ENCODE measurements at places on chromosomes 6 and 20.

GRCh38 chr6:158708239-158708638, 58.4 kb downstream of the SYTL3 start:
- no peak for DNase-seq
- peaks cover 53% of the 10 kb centered on the region for H3K36me3 ChIP-seq
- no peaks in the 10 kb centered on the region for H3K27me3 ChIP-seq

DNA sequence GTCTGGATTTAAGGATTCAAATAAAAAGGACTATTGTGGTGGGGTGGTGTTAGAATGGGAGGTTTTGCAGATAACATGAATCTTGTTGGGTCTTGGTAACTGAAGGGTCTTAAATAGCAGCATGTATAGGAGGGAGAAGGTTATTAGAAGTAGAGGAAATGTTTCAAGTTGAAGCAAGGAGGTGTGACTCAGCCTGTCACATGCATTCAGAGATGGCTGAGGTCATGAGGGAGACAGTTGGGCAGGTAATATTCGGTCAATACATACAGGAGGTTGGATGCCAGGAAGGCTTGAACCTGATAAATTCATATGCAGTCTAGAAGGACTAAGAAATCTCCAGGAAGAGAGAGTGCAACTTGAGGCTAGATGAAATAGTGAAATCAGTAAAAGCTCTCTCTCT, 6.1 kb downstream of the KLHL31 start:
- DNase-seq, result no peak
- no peak overlapping the region for H3K4me3 ChIP-seq
- H3K36me3 ChIP-seq, result no peaks in the 10 kb centered on the region
- H3K27me3 ChIP-seq, result peaks cover 7% of the 10 kb centered on the region

GRCh38 chr20:25195014-25195961, at the start of gene ENTPD6:
ENTPD6 (plus strand) TSS chr20:25195712; CDS start chr20:25206537, 10,825 bp downstream.
- H3K36me3 ChIP-seq, result no peaks in the 10 kb centered on the region
- peak within 1 kb of the TSS; percentile 85 for H3K27ac ChIP-seq
- peak; percentile 94 for DNase-seq
- peaks cover 39% of the 10 kb centered on the region for H3K4me1 ChIP-seq
- no peaks in the 10 kb centered on the region for H3K27me3 ChIP-seq

- DNase-seq, result no peak
- peaks cover 3% of the 10 kb centered on the region for H3K4me1 ChIP-seq
- peaks cover 51% of the 10 kb centered on the region for H3K36me3 ChIP-seq
- H3K27me3 ChIP-seq, result no peaks in the 10 kb centered on the region
- no peak overlapping the region for H3K4me3 ChIP-seq
Measured at GRCh38 chr6:160035693-160036330, 66.9 kb downstream of the IGF2R start.

DNA sequence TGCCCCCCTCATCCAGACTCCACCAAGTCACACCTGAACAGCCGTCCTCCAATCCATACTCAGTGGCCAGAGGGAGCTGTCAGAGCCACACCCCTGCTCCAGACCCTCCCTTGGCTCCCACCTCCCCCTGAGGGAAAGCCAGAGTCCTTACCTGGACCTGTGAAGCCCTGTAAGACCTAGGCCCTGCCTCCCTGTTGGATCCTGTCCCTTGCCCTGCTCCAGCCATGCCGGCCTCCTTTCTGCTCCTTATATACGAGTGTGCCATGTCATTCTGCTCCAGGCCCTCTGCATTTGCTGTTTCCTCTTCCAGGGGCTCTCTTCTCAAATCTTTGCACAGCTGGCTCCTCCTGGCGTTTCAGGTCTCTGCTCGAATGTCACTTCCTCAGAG, 100.3 kb upstream of the MYL9 start:
- H3K4me1 ChIP-seq, result peaks cover 2% of the 10 kb centered on the region
- H3K27ac ChIP-seq, result no peak overlapping the region
- H3K36me3 ChIP-seq, result no peaks in the 10 kb centered on the region
- H3K27me3 ChIP-seq, result no peaks in the 10 kb centered on the region
- no peak for DNase-seq

DNA sequence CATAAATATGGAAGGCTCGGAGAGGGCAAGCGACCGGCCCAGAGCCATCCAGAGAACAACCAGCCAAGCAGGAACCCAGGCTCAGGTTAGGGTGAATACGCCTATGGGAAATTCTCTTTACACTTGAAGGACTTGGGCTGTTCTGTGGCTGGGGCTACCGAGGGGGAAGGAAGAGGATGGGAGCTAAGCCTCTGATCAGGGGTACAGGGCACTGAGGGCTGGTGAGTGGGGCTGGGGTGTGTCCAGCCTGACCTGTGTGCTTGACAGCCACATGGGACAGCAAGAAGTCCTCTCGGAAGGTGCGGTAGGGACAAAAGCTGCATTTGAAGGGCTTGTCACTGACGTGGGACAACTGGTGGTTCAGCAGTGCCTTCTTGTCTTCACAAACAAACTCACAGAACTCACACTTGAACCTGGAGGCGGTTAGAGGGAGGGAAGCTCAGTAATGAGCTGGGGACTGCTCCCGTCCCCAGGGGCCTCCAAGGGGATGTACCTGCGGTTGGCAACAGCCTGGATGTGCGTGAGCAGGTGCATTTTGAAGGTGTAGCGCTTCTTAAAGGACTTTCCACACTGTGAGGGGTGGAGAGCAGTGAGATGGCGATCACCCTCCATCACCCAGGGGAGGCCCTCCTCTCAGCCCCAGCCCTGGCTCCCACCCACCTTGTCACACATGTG, 11.9 kb downstream of the ZNF335 start:
- no peak for DNase-seq
- H3K27me3 ChIP-seq, result no peaks in the 10 kb centered on the region
- peaks cover 58% of the 10 kb centered on the region for H3K36me3 ChIP-seq
- no peak overlapping the region for H3K4me3 ChIP-seq
- H3K4me1 ChIP-seq, result peaks cover 2% of the 10 kb centered on the region

- peaks cover 4% of the 10 kb centered on the region for H3K36me3 ChIP-seq
- H3K4me3 ChIP-seq, result no peak overlapping the region
- peaks cover 4% of the 10 kb centered on the region for H3K4me1 ChIP-seq
- H3K27me3 ChIP-seq, result peaks cover 2% of the 10 kb centered on the region
- DNase-seq, result no peak
Measured at GRCh38 chr6:7914311-7914710, 3.7 kb upstream of the TXNDC5 start.

GRCh38 chr20:17654649-17655285, 27.3 kb downstream of the RRBP1 start:
- peaks cover 5% of the 10 kb centered on the region for H3K4me1 ChIP-seq
- H3K27ac ChIP-seq, result no peak overlapping the region
- H3K27me3 ChIP-seq, result no peaks in the 10 kb centered on the region
- H3K4me3 ChIP-seq, result no peak overlapping the region

GRCh38 chr6:169343886-169344749, 90.5 kb upstream of the THBS2 start:
- no peaks in the 10 kb centered on the region for H3K4me1 ChIP-seq
- no peaks in the 10 kb centered on the region for H3K36me3 ChIP-seq
- no peak overlapping the region for H3K4me3 ChIP-seq
- peaks cover 3% of the 10 kb centered on the region for H3K27me3 ChIP-seq

GRCh38 chr6:139882234-139882633, 507.8 kb upstream of the CITED2 start:
- H3K27me3 ChIP-seq, result peaks cover 2% of the 10 kb centered on the region
- no peak overlapping the region for H3K27ac ChIP-seq
- DNase-seq, result no peak
- H3K4me1 ChIP-seq, result peaks cover 2% of the 10 kb centered on the region

DNA sequence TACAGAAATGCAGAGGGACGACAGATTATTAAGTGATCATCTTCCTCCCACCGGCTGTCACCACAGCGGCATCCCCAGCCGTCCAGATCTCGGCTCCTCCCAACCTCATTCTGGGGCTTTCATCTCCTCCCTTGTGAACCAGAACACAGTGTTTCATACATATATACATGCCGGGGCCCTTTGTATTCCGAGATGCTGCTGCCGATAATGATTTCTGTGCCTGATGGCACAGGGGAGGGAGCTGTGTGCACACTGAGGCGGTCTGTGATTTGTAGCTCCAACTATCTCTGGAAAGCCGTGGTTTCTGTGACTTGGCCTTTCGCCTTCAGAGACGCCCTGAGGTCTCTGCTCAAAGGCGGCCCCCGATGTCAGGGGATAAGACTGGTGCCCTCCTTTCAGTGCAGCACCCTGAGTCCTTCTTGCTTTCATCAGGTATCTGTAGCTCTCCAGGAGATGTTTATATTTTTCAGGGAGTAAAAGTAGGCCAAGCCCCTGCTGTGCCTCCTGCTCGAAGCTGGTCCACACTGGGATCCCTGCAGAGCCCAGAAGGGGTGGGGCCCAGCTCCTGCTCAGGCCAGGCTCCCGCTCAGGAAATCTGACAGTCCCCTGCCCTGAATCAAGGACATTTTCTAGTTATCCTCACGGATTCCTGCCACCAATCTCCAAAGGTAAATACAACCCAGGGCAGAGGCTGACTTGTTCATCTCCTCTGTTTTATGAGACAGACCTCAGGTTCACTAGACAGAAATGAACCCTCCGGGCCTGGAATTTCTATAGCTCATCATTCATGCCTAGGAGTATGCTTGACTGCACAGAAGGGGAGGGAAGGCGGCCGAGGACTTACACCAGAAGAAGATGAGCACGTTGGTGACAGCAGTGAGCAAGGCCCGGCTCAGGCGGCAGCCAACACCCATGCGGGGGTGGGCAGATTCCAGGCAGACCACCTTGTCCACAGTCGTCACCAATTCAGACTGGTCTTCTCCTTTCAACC, 11.2 kb downstream of the LEMD2 start:
- H3K27ac ChIP-seq, result no peak overlapping the region
- peaks cover 48% of the 10 kb centered on the region for H3K36me3 ChIP-seq
- DNase-seq, result no peak
- H3K27me3 ChIP-seq, result no peaks in the 10 kb centered on the region

DNA sequence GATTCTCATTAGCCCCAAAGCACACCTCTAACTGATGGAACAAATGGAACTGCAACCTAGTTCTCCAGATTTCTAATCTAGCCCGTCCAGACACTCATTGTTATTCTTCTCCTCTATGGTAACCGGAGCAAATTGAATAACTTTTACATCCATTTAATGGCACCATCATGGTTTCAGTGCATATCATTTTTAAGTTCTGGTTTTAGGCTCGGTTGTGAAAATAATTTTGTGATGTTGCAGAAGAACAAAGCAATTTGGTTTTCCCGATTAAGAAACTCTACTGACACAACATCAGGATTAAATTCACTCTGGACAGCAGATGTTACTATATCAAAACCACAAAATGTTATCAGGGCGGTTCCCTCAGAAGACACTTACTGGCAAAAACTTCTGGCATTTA, 42.5 kb upstream of the HBS1L start:
- H3K27me3 ChIP-seq, result no peaks in the 10 kb centered on the region
- H3K4me1 ChIP-seq, result peaks cover 42% of the 10 kb centered on the region
- no peak for DNase-seq
- no peak overlapping the region for H3K4me3 ChIP-seq

DNA sequence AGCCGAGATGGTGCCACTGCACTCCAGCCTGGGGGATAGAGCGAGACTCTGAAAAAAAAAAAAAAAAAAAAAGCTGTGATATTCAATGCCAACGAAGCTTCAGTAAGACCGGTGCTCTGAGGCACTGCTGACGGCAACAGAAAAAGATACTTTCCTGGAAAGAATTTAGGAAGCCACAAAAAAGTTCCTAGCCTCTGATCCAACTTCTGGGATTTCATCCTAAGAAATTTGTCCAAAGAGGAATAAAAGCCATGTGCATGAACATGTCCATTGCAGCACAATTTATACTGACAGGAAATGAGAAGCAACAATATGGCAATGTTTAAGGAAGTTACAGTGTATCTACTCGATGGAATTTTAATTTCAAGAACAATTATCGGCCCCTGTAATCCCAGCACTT, 24.5 kb upstream of the CARMIL1 start:
- no peak overlapping the region for H3K27ac ChIP-seq
- no peaks in the 10 kb centered on the region for H3K36me3 ChIP-seq
- peaks cover 13% of the 10 kb centered on the region for H3K4me1 ChIP-seq
- DNase-seq, result no peak
- peaks cover 11% of the 10 kb centered on the region for H3K27me3 ChIP-seq
- H3K4me3 ChIP-seq, result no peak overlapping the region

- DNase-seq, result no peak
- H3K27ac ChIP-seq, result no peak overlapping the region
- H3K4me3 ChIP-seq, result no peak overlapping the region
- H3K27me3 ChIP-seq, result peaks cover 4% of the 10 kb centered on the region
- H3K4me1 ChIP-seq, result no peaks in the 10 kb centered on the region
- no peaks in the 10 kb centered on the region for H3K36me3 ChIP-seq
Measured at GRCh38 chr6:146503096-146503495, 40.5 kb upstream of the RAB32 start.

DNA sequence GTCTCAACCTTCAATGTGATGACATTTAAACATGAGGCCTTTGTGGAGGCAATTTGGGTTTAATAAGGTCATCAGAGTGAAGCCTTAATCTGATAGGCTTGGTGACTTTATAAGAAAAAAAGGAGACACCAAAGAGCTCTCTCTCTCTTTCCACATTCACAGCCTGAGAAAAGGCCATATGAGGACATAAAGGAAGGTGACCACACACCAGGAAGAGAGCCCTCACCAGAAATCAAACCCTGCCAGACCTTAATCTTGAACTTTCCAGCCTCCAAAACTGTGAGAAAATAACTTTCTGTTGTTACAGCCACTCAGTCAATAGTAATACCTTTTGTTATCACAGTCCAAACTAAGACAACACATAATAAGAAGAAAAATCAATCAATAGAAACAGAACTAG, 47.7 kb downstream of the COL12A1 start:
- no peak for DNase-seq
- H3K36me3 ChIP-seq, result no peaks in the 10 kb centered on the region
- H3K27ac ChIP-seq, result no peak overlapping the region
- H3K27me3 ChIP-seq, result peaks cover 7% of the 10 kb centered on the region
- no peak overlapping the region for H3K4me3 ChIP-seq

GRCh38 chr20:25195962-25196785, 662 bp downstream of the ENTPD6 start:
- peaks cover 45% of the 10 kb centered on the region for H3K4me1 ChIP-seq
- peak; percentile 53 for DNase-seq
- H3K36me3 ChIP-seq, result no peaks in the 10 kb centered on the region
- peak overlapping the region; percentile 85 for H3K27ac ChIP-seq

DNA sequence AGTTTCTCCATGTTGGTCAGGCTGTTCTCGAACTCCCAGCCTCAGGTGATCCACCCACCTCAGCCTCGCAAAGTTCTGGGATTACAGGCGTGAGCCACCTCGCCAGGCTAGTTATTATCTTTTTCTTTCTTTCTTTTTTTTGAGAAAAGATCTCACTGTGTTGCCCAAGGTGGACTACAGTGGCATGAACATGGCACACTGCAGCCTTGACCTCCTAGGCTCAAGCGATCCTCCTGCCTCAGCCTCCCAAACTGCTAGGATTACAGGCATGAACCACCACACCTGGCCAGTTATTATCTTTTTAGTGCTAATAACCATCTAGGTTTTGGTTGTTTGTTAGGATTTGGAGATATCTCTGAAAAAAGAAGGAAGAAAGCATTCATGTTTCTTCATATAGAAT, 35.8 kb upstream of the ZNF217 start:
- H3K36me3 ChIP-seq, result no peaks in the 10 kb centered on the region
- H3K4me3 ChIP-seq, result no peak overlapping the region
- H3K27me3 ChIP-seq, result no peaks in the 10 kb centered on the region
- DNase-seq, result no peak
- no peak overlapping the region for H3K27ac ChIP-seq
- H3K4me1 ChIP-seq, result peaks cover 4% of the 10 kb centered on the region

DNA sequence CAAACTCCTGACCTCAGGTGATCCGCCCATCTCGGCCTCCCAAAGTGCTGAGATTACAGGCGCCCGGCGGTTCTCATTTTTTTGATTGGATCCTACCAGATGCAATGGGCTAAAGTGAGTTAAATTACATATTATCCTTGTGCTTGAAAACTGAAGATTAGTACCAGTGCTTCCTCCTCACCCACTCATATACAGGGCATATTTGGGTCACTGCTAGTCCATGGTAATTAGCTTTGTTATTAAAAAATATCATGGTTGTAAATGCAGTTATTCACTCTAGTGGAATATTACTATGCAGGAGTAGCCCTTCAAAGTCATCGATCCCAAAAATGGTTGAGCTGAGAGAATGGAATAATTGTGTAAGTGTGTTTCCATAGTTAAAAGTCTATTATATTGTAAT, 26.5 kb downstream of the ZNF292 start:
- H3K4me3 ChIP-seq, result peak overlapping the region; percentile 15
- H3K4me1 ChIP-seq, result peaks cover 84% of the 10 kb centered on the region
